SK-N-DZ (cell line): ENCODE measurements at places on chromosomes 5 and 9.

DNA sequence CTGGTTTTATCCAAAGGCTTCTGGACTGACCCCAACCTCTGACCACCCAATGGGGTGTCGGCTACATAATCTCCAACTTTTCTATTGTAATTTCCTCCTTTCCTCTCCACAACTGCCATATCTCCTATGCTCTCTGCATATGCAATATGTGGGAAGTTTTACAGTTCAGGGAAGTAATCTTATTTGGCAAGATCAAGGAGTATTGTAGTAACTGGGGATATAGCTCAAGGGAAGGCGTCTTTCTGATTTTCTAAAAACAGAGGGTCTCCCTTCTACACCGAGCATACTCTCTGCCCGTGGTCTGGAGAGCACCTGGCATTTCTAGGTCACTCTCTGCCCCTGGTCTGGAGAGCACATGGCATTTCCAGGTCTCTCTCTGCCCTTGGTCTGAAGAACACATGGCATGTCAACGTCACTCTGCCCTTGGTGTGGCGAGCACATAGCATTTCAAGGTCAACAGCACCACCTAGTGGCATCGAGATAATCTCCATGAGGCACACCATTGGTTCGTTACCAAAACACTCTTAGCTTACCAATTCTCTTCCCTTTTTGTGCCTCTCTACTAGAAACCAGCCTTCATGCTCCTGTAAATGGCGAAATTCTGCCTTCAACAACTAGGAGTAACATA is 616.4 kb upstream of the NUDT12 start:
- DNase-seq, result peak; percentile 14

GRCh38 chr9:95425910-95426551 is 90.7 kb downstream of the PTCH1 start:
- DNase-seq, result peak; percentile 24

- DNase-seq, result no peak
Observed at GRCh38 chr5:71832812-71833715, 114.0 kb downstream of the CARTPT start.

DNA sequence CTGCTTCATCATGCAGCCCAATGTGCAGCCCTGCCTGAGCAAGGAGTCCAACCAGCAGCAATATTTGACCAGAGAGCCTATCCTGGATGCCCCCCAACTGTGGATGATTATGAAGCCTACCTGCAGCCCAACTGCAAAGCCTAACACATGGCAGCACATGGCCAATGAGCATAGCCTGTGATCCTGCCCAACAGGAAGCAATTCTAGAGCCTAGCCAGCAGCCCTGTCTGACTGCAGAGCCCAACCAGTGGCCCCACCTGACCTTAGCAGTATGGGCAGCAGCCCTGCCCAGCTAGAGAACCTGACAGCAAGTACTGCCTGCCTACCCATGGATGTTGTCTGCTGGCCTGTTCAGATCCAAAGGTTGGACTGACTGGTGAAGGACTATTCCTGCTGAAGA is 97.3 kb upstream of the SH3GL2 start:
- no peak for DNase-seq

GRCh38 chr9:95004411-95005277 is 278.1 kb downstream of the AOPEP start:
- DNase-seq, result peak; percentile 51

DNA sequence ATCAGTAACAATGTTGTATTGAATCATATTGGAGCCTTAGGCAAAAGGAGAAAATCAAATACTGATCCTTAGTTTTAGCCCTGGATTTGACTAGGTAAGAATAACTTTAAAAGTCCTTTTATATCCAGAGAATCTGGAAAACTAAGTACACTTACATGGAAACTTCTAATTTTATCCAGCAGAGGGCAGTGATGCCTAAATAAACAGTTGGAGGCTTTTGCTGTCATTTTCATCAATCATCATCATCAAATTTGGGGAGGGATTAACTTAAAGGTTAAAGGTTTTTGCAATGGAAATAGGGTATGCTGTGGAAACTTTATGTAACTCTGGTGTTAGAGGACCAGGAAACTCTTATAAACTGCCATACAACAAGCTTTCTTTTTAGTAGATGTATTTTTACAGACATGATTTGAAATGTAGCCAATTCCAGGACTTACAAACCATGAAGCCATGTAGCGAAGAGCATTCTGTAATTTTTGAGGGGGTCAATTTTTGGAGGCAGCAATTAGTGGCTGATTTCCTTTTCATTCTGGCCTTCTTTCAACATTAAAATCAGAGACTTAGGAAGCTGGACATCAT is 112.7 kb downstream of the OSTF1 start:
- peak; percentile 47 for DNase-seq

DNA sequence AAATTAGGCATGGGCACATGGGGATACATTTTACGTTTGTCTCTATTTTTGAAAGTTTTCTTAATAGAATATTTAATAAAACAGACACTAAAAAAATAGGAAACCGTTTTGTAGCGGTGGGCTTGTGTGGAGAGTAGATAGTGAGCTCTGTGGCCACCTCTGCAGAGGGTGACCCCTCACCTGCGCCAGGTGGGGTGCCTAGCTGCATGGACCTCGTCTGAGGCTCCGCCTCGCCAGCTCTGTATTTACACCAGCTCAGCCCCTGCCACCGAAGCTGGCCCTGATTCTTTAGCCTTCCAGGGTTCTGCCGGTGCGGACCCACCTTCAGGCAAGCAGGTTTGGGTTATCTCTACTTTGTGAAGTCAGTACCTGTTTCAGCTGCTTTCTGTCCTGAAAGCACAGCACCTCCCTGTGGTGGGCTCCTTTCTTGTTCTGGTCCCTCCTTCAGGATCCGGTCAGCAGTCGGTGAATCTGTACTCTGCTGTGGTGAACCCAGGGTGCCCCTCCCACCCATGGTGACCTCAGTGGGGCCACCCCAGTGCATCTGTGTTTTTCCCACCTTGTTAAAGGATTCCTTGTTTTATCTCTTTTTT is 105.2 kb upstream of the CACNA1B start:
- DNase-seq, result no peak

DNA sequence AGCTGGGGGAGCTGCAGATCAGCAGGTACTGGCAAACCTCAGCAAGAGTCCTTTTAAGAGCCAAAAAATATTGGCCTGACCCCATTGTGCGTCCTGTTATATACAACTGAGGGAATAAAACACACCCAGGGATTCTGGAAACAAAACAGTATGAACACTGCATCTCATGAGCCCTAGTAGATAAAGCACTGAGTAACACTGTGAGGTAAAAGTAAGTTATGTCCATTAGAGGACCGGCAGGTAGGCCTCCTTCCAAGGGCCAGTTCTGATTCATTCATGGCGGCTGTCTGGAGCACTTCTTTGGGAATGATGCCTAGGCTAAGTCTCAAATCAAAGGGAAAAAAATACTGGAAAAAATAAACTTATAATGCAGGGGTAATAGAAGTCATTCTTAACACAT is 64.9 kb downstream of the PDE4D start:
- no peak for DNase-seq

DNA sequence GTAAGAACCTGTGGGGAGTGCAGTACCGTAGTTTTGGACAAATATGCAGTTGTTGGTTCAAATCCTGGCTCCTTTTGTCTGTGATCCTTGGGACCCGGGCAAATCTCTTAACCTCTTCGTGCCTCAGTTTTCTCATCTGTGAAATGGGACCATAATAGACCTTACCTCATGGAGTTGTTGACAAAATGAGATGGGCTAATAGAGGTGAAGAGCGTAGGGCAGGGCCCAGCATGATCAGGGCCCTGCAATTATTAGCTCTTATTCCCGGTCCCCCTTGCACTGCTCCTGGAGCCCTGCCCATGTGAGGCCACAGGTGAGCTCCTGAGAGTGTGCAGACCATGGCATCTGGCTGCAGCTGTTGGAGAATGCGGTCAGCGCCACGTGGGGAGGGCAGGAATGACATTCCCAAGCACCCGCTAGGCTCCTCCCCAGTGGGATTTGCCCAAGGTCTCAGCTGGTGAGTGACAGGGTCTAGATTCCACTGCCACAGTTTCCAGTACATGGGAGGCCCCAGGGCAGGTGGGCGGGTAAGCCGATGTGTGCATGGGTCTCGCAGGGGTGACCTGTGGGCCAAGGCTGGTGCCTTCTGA is 41.0 kb downstream of the NEK6 start:
- no peak for DNase-seq

- DNase-seq, result no peak
Observed at GRCh38 chr9:134351606-134352176, 25.4 kb downstream of the RXRA start.

DNA sequence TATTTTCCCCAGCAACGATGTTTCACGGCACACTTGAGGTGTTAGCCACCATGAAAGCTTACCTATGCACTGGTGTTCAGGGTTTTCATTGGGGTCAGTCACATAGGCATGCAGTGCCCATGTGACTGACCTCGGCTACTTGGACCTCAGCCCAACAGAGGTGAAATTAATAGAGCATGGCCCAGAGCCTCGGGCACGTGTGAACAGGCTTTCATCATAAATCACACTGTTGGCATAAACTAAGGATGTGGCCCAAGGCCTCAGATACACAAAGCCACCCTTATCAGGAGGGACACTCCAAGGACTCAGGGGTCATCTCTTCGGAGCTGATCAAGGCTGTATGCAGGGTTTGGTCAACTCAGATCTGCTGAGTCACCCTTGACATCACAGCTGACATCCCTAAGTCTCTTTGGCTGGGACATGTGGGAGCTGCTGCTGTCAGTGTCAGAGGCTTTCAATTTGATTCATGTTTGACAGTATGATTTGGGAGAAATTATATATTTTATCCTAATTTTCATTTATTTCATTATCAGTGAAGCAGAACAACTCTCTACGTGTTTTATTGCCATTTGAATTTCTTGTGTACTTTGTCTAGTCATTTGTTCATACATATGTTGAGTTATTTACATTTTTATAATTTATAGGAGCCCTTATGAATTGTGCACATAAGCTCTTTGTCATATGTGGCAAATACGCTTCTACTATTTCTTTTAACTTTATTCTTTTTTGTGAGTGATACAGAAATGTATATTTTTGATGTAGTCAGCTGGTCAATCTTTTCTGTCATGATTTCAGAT is 59.7 kb upstream of the ANKRD33B start:
- no peak for DNase-seq

- DNase-seq, result no peak
Observed at GRCh38 chr9:36289836-36290435, 31.7 kb upstream of the GNE start.

DNA sequence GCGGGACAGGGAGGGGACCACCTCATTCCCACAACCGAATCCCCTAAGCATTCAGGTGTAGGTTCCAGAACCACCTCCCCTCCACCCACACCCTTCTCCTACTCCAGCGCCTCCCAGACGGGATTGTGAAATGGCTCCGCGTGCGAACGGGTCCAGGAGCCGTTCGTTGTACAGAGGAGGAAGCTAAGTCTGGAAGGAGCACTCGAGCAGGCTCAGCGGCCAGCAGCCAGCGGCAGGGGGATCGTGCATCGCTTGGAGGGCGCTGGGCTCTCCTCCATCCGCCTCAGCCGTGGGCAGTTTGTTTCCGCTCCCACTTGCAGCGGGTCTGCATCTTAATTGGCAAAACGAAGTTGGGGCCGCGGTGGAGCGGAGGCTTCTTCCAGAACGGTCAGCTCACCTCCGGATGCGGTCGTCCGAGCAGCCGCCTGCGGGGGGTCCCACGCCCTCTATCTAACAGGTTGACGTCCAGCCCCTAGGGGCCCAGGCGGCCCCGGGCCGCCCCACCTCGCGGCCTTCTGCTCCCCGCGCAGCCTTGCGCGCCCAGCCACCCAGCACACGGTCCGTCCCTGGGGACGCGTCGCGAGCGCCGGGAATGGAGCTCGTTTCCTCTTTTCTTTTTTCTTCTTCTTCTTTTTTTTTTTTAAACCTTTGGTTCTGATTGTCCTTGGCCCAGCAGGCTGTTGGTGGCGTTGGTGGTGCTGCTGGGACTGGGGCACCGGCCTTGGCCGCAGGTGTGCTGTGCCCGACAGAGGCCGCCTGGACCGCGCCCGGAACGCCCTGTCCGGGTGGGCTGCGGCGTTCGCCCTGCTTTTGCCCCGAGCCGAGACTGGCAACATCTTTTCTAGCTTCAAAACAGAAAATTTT is 3.9 kb upstream of the BARX1 start:
- DNase-seq, result no peak

DNA sequence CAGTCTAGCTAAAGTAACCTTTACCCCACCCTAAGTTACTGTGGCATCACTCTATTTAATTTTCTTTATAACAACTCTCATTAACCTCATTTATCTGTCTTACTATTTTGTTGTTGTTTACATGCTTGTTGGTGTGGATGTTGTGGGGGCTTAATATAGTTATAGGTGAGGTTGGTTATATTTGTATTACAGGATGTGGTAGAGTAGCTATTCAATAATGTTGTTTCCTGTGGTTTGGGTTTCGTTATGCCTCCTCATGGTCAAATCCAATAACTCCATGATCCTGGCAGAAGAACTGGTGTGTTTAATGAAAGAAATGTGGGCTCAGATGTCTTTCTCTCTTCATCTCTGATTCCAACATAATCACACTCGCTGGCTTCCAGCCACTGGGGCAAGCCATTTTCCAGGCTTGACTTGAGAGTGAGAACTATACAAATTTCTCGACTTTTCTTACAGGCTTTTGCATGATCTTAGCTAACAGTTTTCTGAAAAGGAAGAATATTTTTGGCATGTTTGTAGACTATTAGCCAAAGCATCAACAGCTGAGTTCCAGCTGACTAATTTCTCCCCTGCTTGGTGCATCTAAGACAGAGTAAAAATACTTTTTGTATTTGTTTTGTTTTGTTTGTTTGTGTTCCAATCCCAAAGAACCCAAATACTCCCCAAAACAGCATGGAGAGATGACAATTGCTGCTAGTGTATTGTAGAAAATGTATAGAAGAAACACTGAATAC is 303.7 kb upstream of the PAPPA start:
- DNase-seq, result no peak

DNA sequence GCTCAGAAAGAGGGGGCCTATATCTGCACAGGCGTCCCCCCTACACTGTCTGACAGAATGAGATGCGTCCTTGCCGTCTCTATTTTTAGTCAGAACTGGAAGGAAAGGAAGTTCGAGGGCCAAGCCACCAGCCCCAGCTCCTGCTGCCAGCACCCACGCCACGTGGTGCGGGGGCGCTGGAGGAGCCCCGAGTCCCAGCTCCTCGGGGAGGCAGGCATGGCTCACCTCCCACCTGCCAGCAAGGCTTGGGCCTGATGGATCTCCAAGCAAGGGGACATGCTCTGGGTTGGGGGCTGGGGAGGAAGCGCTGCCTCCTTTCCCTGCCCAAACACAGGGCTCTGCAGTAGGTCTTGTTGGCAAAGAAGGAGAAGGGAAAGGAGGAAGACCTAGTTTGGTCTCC is 80.3 kb upstream of the ARAP3 start:
- no peak for DNase-seq

- peak; percentile 61 for DNase-seq
Observed at GRCh38 chr9:114291064-114291474, 31.8 kb upstream of the ORM1 start.

GRCh38 chr5:68548959-68549676 is 333.6 kb downstream of the PIK3R1 start:
- peak; percentile 64 for DNase-seq

GRCh38 chr5:67030289-67031056 is 166.1 kb downstream of the CD180 start:
- DNase-seq, result no peak

DNA sequence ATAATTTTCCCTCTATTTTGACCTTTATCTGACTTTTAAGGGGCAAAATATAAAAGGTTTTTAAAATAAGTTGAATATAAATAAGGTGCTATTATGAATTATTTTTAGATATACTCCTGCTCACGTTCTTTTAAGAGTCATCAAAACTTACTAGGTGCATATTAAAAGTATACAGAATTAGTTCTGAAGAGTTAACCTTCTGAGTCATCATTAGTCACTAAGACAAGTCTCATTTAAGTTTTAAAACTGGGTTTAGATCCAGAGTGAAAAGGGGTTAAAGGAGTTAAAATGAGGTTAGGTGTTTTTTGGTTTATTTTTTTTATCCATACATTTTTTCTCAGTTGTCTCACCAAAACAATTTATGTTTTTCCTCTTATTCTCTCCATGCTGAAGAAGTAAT is 41.7 kb downstream of the SMIM15 start:
- no peak for DNase-seq
